Neuronal stem cell (in vitro differentiated cells): ENCODE measurements at places on chromosomes 7 and 10.

DNA sequence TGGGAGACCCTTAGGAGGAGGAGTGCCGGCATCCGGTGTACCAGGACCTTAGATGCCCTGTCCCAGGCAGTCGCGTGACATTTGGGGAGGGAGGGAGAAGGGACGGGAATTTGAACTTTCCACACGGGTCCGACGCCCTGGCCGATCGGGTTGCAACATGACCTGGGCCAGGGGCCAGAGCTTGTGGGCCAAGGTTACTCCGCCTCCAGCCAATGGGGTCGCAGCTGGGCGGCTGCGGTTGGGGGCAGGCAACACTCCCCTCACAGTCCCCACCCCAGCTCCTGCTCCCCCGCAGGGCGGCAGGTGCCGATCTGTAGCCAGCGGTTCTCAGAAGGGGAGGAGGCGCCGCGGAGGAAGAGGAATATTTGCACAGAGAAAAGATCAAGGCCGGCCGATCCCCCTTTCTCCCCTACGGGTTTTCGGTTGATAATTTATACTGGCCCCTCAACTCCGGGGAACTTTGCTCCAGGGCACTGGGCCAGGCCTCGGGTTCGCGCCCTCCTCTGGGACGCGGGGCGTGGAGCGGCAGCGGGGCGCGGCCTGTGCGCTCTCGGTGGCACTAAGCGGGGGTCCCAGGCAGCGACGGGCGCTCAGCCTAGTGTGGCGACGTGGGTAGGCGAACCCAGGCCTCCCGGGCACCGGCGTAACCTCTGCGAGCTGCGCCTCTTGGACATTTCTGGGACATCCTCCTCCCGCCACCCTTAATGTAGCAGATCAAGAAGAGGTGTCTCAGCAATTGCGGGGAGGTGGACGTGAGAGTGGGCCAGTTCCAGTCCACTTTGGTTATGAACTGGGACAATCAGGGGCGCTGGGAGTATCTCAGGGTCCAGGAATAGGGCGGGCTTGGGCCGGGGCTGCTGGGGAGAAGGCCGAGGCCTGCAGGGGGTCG, 1.2 kb downstream of the MLXIPL start:
- DNase-seq = no peak

DNA sequence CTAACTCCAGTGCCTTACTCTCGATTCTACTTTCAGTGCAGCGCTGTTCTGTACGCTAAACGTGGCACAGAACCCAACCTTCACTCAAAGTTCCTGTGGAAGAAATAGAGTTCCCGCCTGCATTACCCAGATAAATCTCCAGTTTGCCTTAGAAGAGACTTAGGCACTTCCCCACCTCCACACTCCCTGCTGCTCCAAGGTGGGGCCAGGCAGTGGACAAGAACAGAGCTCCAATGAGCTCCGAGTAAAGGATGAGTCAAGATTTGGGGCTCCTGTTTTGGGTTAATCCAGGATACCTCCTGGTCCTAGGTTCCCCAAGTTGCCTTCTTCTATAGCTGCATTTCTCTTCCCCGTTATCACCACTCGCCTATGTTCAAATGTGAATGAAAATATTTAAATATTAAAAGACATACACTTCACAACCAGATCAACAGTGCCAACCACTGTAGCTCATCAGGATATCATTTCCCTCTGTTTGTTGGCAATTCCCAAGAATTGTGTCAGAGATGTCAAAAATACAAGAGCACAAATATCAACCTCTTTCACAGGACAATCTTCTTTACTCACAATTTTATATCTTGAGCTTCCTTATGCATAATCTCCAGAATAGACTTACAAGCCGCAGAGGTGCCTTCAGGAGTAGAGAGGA, 48.0 kb downstream of the MALSU1 start:
- DNase-seq = no peak

DNA sequence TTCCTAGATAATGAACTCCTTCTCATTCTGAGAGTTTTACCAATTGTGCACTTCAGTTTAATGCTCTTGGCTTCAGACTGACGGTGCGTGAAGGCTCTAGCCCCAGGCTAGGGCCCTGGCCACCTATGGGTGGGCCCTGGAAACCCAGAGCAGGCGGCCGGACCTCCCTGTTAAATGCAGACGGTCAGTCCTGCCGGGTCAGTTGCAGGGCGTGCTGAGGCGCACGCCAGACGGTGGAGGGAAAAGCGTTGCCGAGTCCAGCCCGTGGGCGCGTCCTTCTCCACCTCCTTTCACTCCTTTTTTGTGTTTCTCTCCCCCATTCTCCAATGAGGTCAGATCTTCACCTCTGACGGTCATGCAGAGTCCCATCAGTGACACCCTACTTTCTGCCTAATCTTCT, 2.3 kb downstream of the DPYSL4 start:
- no peak for DNase-seq

- DNase-seq = no peak
These were observed 46.2 kb upstream of the GDF10 start for GRCh38 chr10:47253651-47254375.

DNA sequence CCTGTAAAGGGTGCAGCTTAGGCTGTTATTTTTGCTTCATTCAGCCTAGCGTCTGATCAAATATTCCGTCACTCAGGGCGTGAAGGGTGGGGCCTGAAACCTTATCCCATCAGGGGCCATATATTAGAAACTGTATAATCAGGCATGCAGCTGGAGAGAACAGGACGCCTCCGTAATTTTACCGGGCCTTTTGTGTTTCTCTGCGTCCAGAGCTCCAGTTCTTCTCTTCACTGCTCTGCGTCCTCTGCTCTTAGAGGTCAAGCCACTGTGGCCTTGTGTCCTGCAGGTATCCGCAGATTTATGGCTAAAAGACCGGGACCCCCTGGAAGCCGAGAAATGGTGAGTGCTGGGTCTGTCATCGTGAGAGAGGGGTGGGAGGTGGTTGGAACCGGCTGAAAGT, at the start of gene ZNF735:
Gene ZNF735 (plus strand): TSS at position 301 of the 400 bp plus-strand sequence. CDS start 0 bp downstream, at position 301.
- DNase-seq = no peak

- no peak for DNase-seq
These were observed 104.4 kb upstream of the ANLN start for GRCh38 chr7:36285276-36285675.

- DNase-seq = no peak
These were observed 81.1 kb upstream of the TRIM24 start for GRCh38 chr7:138378741-138379559.

GRCh38 chr7:70014472-70015177, 416.4 kb downstream of the AUTS2 start:
- DNase-seq = no peak

DNA sequence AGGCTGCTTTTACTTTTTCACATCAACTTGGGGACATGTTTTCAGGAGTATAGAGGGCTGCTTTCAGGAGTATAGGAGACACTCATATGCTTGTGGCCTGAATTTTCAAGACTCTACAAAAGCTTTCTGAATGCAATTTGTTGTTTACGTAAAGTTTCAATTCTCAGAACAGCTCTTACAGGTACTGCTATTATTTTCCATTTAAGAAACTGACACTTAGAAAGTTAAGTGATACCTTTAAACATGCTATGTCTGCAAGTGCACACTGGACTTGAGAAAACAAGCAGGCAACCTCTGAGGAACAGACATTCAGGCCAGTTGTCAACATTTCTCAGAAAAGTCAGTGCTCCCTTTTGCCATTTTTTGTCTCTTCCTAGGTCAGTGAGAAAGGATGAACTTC, 70.0 kb upstream of the PHYHIPL start:
- no peak for DNase-seq

DNA sequence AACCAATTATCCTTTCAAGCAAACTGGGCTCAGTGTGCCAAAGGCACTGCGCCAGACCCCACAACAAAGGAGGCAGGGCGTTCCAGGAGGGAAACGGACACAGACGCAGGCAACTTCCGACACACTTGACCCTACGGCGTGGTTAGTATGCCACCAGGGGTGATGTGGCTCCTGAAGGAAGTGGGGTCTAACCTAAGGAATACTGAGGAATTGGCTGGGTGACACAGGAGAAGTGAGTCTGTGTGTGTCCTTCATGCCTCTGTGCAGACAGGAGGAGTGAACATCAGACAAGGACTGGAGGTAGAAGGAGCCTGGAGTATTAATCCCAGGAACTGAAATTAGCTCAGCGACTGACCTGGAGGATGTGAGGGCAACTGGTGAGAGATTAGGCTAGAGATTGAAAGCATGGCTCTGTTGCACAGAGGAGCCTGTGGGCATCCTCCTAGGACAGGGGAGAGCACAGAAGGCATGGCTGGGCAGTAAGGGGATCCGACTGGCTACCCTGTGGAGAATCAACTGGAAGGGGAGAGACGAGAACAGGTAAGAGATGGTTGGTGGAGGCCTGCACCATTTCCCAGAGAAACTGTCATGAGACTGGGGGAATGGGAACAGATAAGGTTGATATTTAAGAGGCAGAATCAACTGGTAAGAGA, 27.8 kb downstream of the GSDME start:
- no peak for DNase-seq

GRCh38 chr10:121442086-121442935, 155.9 kb downstream of the FGFR2 start:
- DNase-seq = no peak
